ENCODE measurements at places on chromosomes 4 and X.

DNA sequence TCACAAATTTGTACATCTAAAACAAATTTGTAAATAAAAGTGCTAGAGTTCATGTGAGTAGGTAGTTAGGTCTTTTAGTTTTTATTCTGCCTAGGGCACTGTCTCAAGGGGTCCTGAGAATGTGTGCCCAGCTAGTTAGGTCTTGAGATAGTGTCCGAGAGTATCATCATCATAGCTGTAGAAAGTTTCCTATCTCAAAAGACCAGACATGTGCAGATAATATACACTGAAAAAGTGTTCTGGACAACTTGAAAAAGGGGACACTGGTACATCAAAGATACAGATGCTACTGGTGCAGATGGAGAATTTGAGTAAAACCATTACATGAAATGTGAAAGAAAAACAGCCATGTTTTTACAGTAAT is 1.8 kb upstream of the ZCCHC4 start:
- DNase-seq = no peak

GRCh38 chr4:146855761-146856160 is 89.9 kb downstream of the TTC29 start:
- no peak for DNase-seq

DNA sequence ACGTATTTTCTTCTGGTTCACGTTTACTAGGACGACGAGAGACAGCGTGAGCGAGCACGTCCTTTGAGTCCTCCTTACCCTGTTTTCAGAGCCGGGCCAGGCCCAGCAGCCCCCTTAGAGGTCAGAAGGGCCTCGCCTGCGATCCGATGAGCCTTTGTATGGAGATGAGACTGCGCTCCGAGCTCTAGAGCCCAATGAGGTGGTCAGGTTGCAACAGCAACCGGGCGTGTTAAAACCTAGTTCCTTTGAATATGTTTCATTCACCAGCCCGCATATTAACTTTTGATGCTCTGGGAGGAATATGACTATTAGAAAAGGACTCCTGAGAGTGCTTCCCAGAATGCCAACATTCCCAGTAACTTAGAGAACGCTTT is 55.6 kb upstream of the TADA2B start:
- no peak for DNase-seq

- DNase-seq = no peak
Observed at GRCh38 chr4:64682946-64683345, 273.7 kb upstream of the TECRL start.

DNA sequence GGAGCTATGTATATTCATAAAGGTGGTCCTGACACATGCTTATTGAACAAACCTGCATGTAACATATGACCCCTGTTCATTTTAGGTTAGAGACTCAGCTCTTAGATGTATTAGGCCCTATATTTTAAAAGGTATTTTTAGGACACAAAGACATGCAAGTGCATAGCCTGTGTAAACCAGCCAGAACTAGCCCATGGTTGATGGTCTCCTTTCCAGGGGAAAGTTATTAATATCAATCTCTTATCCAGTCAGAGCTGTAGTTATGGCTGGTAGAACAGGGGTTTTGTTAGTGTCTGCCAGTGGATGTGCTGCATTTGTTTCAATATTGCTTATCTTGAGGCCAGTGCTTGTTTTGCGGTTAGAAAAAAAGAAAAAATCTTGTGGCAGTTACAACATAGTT is 488.6 kb downstream of the KCTD8 start:
- DNase-seq = no peak

- no peak for DNase-seq
Observed at GRCh38 chr4:176758731-176759130, 34.0 kb downstream of the VEGFC start.

- DNase-seq = no peak
Observed at GRCh38 chrX:24264383-24264782, 49.5 kb downstream of the SUPT20HL2 start.

GRCh38 chrX:148695255-148695654 is 194.8 kb downstream of the AFF2 start:
- DNase-seq = no peak

- DNase-seq = no peak
Observed at GRCh38 chr4:24475756-24476155, 108.6 kb downstream of the DHX15 start.

GRCh38 chr4:8227201-8227770 is 28.2 kb downstream of the SH3TC1 start:
- no peak for DNase-seq

GRCh38 chr4:86500527-86500926 is 93.6 kb upstream of the PTPN13 start:
- DNase-seq = no peak

Data from GM10248 (cell line).